Left cardiac atrium (tissue), 4 donors: ENCODE measurements at places on chromosomes 12 and 14. TPM values are rescaled to one million over a fixed set of nuclear protein-coding genes. Genes with fewer than 3 reads are reported as not detected.
A peak's percentile ranks its signal among the peaks of the same experiment; 100 is the strongest.

- no peak for DNase-seq
Measured at GRCh38 chr12:4120316-4120917, 153.1 kb upstream of the CCND2 start.

DNA sequence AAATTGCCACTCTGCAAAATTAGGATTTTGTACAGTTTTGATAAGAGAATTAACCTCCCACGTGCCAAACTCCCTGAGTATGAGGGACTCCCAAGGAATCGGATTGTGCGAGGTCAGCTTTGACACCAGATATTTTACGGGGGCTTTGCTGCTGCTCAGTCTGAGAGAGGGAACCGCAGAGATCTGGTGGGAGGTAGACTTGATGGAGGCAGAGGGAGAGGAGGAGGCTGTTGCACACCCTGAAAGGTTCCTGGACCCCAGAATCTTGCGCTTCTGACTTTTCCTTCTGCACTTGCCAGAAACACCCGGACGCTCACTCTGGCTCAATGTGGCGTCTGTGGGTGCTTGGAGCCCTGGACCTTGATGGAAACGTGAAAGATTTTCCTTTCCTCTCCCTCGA is 83.9 kb downstream of the PAPOLA start:
- no peak for DNase-seq

DNA sequence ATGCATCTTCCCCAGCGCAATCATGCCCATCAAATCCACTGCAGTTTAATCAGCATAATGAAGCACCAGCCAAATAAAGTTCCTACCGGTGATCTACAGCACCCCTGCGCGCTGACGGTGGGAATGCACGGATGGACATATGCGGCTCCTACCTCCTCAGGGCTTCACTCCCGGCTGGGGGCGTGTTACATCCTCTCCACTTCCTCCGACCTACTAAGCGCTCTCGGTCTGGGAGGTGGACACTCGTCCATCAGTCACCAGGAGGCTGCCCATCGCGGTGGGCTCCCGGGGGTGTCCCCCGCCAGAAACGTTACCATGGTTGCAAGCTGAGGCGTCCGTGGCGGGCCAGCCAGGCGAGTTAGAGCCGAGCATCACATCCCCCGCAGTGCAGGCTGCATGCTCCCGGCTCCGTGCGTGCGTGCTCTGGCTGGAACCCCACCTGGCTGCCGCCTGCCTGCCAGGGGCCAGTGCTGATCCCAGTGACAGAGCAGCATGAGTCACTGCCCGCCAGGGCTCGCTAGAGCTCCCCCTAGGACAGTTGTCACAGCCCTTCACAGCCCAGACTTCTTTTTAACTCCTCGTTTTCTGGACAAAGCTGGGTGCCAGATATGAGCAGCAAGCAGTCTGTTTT is 73.0 kb downstream of the CIT start:
- peak; percentile 69 for DNase-seq

DNA sequence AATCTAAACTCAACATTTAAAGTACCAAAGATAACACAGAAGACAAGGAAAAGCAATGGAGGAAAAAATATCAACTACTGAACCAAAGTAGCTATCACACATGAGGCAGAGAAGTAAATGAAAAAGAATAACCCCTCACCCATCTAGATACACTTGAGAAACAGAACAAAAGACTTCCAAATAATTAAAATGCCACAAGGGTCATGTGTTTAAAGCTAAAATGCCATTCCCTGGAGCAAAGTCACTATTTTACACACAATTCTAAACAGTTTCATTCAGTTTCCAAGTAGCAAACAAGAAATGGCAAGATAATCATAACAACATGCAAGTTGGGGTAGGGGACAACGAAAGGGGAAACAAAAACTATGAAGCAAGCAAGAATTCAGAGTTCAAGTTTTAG is 12.0 kb downstream of the OSBPL8 start:
- no peak for DNase-seq

GRCh38 chr14:79443602-79444001 is 767.7 kb downstream of the DIO2 start:
- no peak for DNase-seq

GALNT9 gene
- total RNA-seq = 2.6 TPM

GRCh38 chr12:72535212-72535990 is 263.2 kb downstream of the TRHDE start:
- no peak for DNase-seq

GRCh38 chr14:76121089-76121748 is 30.5 kb upstream of the GPATCH2L start:
- DNase-seq = no peak

DNA sequence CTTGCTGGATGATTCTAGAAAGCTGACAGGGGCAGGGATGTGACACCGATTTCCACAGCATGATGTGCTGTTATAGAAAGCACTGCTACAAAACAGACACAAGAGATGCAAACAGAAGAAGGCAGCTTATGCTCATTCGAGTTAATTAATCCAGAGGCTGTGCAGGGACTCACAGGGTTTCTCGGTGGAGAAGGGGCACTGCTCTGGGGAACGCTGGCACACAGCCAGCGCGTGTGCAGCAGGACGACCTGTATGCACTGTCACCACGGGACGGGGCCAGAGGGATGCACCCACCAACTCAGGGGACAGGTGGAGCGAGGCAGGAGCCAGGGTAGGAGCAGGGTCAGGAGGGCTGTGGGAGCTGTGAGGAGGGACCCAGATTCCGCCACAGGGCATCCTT is 143.5 kb downstream of the RIMBP2 start:
- DNase-seq = no peak

NRL gene
- 1.8 TPM for total RNA-seq

KIF26A gene
- total RNA-seq = 7.6 TPM

- no peak for DNase-seq
Measured at GRCh38 chr12:29242921-29243431, 93.9 kb downstream of the FAR2 start.

DNA sequence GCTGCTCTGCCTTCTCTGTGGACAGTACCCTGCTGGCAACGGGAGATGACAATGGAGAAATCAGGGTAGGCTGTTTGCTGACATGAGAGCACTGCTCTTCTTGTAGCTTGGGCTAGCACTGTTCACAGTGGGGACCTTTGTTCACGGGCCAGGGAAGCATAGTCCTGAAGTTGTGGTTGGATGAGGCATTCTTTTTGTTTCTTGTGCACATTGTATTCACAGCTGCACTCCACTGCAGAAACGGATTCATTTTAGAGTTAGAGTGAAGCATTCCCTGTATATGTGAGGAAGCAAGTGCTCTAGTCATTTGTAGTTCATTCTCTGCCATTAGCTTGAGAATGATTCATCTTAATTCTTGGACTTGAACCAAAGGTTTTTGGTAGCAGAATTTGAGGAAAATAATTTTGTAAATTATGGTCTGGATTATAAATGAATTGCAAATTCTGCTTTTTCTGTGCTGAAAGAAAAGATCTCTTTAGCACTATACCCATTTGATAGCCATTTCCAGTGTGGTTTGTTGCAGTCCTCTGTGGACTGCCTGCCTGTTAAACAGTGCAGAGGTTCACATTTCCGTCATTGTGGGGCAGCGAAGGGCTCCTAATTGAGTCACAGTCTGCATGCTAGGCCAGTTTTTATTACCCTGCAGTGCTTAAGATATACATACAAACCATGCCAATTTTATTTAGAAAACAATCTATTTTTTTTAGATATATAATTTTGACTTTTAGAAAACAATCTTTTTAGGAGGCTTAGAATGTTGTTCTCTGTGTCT is 80.6 kb downstream of the APAF1 start:
- DNase-seq = no peak

DNA sequence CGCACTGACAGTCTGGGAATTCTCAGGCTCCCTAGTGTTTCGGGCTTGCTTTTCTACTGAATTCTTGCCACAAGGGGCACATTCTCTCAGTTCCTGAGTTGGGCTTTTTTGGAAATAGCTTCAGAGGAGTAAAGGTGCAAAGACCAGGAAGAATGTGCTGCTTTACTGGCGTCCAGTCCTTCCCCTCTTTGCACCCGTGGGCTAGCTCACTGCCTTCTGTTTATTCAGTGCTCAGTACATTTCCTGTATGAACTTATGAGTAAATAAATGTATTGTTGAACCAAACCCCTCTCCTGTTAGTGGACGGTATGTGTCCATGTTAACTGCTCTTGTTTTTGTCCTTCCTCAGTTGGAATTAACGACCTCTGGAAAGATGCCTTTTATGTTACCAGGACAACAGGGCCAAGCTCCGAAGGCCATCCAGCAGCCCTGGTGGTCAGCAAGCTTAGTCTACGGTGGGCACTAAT is 24.0 kb downstream of the GSG1 start:
- no peak for DNase-seq

DNA sequence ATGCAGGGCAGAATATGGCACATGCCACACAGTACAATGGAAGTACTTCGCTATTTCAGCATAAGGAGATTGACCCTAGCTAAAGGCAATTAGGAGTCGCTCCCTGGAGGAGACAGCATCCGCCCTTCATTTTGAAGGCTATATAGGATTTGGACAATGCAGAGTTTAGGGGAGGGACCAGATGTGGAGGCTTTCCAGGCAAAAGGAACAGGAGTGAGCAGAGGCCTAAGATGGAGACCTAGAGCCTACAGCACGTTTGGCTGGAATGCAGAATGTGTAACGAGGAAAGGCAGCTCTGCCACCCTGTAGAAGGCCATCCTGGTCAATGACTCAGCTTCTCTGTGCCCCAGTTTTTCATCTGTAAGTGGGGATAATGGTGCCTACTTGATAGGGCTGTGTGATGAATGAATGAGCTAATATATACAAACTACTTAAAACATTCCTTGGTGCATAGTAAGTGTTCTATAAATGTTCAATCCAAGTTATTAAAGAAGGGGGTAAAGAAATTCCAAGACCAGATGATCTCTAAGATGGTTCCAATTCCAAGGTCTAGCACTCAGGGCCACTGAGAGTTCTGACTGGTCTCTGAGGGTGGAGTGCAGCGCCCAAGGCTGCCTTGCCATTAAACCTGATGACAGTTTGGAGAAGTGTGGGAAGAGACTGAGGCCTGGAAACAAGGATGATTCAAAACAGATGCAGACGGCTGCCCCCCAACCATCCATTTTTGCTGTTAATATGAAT is 54.3 kb upstream of the FRMD6 start:
- DNase-seq = no peak

ANO2 gene
- 23.4 TPM for total RNA-seq
